ENCODE measurements at places on chromosomes 4 and X. TPM values are rescaled to one million over a fixed set of nuclear protein-coding genes. Genes with fewer than 3 reads are reported as not detected.

RASL11B gene
- not detected for total RNA-seq

MAGT1 gene
- total RNA-seq, result 71.0 TPM

GAGE13 gene
- total RNA-seq, result not detected

PLAC1 gene
- total RNA-seq, result 0.38 TPM

SLC30A9 gene
- 96.8 TPM for total RNA-seq

C4orf50 gene
- 0.12 TPM for total RNA-seq
